Sigmoid colon (tissue), 7 donors: ENCODE measurements at places on chromosomes 5 and 9. TPM values are rescaled to one million over a fixed set of nuclear protein-coding genes. Genes with fewer than 3 reads are reported as not detected.

DNA sequence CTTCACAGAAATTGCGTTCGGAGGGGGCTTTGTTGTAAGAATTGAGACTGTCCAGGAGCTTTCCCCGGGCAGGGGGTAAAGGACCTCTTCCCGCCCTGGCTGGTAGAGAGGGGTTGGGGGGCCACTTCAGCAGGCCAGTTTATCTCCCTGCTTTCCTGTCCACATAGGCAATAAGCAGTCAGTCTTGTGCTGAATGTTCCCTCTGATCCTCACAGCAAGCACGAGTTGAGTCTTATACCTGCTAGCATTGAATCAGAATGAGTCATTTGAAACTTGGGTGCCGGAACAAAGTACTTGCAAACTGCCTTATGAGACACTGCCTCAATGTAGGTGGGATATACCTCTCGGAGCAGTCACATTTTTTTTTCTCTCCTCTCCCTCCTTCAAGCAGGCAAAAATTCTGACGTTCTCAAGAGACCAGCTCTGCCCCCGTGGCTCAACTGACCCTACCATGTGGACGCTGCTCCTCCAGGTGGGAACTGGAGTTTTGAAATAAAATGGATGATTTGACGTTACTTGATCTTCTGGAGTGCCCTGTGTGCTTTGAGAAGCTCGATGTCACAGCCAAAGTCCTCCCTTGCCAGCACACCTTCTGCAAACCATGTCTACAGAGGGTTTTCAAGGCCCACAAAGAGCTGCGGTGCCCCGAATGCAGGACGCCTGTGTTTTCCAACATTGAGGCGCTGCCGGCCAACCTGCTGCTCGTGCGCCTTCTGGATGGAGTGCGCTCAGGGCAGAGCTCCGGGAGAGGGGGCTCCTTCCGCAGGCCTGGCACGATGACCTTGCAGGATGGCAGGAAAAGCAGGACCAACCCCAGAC, 1.3 kb downstream of the SH3RF2 start:
- no peaks in the 10 kb centered on the region for H3K27me3 ChIP-seq
- no peak for DNase-seq
- H3K4me1 ChIP-seq = peaks cover 17% of the 10 kb centered on the region
- no peak overlapping the region for H3K27ac ChIP-seq
- H3K4me3 ChIP-seq = no peak overlapping the region
- H3K36me3 ChIP-seq = no peaks in the 10 kb centered on the region

DNA sequence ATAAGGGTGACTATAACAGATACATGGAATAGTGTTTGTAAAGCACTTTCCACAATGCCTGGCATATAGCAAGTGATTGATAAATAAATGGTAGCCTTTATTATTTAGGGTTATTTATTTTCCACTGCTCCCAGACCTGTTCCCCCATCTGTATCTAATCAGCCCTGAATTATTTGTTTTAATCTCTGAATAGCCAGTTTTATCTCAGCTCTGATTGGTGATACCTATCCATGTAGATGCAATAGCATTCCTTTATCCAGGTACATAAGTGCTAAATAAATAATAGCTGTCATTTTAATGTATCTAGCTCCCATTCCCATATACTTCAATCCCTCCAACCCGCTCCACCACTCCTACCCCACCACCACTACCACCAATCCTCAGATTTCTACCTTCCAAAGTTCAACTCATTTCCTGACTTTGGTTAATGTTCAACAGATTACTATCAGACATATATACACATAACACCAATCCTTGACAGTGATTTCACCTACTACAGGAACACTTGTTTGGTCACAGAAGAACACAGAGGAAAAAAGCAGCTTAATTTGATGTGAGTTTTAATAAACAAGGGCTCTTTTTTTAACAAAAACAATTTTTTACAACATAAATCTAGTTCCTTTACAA, 14.0 kb downstream of the PRKAA1 start:
- H3K27ac ChIP-seq = no peak overlapping the region
- no peak for DNase-seq
- no peaks in the 10 kb centered on the region for H3K36me3 ChIP-seq
- H3K4me3 ChIP-seq = no peak overlapping the region
- H3K4me1 ChIP-seq = peaks cover 11% of the 10 kb centered on the region

GRCh38 chr9:2610985-2611384, 10.6 kb upstream of the VLDLR start:
- no peak for DNase-seq
- no peaks in the 10 kb centered on the region for H3K4me1 ChIP-seq
- no peaks in the 10 kb centered on the region for H3K27me3 ChIP-seq
- H3K4me3 ChIP-seq = no peak overlapping the region
- no peak overlapping the region for H3K27ac ChIP-seq

The GABRA6 gene
- not detected for total RNA-seq

DNA sequence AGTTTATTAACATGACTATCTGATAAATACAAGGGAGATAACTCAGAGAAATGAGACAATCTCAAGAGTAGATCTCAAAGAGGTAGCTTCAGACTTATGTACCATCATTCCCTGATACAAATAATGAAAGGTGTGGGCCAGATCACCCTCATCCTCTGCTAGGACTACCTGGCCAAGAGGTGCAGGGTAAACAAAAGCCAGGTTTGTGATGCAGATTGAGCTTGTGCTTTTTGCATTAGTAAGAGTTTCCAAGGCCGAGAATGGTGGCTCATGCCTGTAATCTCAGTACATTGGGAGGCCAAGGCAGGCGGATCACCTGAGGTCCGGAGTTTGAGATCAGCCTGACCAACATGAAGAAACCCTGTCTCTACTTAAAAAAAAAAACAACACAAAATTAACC, 8.9 kb upstream of the SPIN1 start:
- no peak overlapping the region for H3K4me3 ChIP-seq
- no peaks in the 10 kb centered on the region for H3K36me3 ChIP-seq
- H3K27ac ChIP-seq = no peak overlapping the region
- no peaks in the 10 kb centered on the region for H3K27me3 ChIP-seq
- no peaks in the 10 kb centered on the region for H3K4me1 ChIP-seq
